Activated CD4-positive, alpha-beta T cell treated with anti-CD3 and anti-CD28 coated beads for 1 hour (primary cell): ENCODE measurements at places on chromosomes 7 and 10.

GRCh38 chr10:62817766-62818425 lies 1.7 kb upstream of the EGR2 start:
- peak; percentile 53 for DNase-seq

GRCh38 chr10:116985611-116986010 lies 19.4 kb downstream of the SHTN1 start:
- DNase-seq: no peak

GRCh38 chr10:62183442-62183841 lies 85.2 kb downstream of the RTKN2 start:
- DNase-seq: no peak

- no peak for DNase-seq
These were observed 8.2 kb downstream of the ATE1 start for GRCh38 chr10:121919666-121920065.

GRCh38 chr10:92750791-92751533 lies 61.2 kb downstream of the HHEX start:
- DNase-seq: no peak

- no peak for DNase-seq
These were observed 173.8 kb upstream of the GHITM start for GRCh38 chr10:83965473-83965872.

DNA sequence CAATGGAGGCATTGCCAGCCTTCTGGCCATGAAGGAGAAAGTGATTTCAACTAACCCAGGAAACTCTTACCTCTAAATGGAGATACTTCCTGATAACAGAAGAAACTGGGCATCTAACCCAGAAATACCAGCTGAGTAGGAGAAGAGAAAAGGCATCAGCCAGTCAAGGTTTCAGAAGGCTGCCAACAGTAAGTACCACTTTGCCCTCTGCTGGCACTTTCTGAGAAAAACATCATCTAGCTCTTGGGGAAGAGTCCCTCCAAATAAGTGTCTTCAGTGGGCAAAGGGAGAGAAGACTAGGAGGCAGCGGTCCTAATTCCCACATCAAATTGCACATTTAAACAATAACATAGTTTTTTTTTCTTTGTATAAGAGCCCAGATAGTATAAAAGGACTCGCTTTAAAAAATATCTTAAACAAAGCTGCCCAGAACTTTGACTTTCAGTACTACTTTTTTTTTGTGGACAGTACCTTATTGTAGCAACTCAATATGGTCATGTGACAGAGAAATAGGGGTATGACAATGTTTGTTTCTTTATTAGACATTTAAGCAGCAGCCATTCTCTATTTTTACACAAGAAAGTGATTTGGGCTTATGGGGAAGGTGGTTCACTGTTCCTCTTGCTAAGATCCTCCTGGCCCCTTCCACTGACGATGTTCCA lies 157.3 kb downstream of the CTTNBP2 start:
- no peak for DNase-seq

DNA sequence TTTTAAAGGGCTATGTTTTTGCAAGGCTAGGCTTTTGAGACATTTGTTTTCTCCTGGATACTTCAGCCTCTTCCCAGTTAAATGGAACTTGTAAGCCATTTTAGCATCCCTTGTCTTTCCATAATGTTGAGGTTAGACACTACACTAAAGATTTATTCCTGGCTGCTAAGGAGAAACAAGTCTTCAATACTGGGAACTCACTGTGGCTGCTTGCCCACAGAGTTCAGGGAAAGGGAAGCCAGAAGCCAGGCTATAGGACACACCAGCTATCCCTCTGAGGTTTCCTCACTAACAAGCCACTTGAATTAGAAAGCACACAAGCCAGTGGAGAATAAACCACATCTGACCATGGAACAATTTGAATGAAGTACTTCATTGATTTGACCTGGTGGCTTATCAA lies 421.7 kb upstream of the CHRM2 start:
- no peak for DNase-seq

DNA sequence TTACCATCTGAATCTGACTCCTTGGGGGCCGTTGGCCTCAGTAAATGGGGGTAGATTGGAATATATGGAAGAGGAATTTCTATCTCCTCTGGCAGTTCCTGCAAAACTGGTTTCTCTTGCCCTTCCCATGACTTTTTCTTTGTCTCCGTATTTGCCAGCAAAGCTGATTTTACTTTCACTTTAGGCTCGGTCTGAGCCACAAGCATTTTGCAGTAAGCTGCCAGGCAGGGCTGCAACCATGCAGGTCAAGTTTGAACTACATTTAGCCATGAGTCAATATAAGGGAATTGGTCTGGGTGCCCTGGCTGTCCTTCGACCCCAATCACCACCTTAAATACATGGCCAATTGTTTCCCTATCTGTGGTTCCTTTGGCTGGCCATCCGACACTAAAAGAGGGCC lies 104.3 kb downstream of the TRIM24 start:
- no peak for DNase-seq

GRCh38 chr7:155646669-155647068 lies 2.2 kb downstream of the RBM33 start:
- DNase-seq: no peak

GRCh38 chr7:3246127-3246526 lies 54.9 kb upstream of the SDK1 start:
- DNase-seq: no peak

GRCh38 chr10:26221541-26221940 lies 5.0 kb downstream of the GAD2 start:
- DNase-seq: no peak

DNA sequence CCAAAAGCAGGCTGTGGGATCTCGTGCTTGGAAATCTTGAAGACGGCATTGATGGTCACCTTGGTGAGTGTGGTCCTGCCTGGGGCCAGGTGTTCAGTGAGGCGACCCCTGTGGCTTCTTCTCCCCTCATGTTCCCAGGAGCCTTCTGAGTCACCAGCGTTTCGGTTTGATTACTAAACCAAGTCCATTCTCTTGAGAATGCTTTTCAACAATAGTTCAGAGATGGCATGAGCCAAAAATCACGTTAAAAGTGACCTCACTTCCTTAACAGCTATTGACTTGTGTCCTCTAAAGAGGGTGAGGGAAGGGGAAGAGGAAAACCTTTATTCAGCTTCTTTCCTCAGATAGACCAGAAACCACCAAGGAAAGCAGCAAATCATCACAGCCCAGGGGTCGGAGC lies 315.2 kb downstream of the GATA3 start:
- no peak for DNase-seq

GRCh38 chr10:67296926-67297325 lies 371.1 kb downstream of the LRRTM3 start:
- DNase-seq: no peak

GRCh38 chr10:79178614-79179163 lies 109.9 kb downstream of the ZMIZ1 start:
- no peak for DNase-seq

GRCh38 chr10:104081998-104082397 lies 3.7 kb downstream of the COL17A1 start:
- DNase-seq: no peak

DNA sequence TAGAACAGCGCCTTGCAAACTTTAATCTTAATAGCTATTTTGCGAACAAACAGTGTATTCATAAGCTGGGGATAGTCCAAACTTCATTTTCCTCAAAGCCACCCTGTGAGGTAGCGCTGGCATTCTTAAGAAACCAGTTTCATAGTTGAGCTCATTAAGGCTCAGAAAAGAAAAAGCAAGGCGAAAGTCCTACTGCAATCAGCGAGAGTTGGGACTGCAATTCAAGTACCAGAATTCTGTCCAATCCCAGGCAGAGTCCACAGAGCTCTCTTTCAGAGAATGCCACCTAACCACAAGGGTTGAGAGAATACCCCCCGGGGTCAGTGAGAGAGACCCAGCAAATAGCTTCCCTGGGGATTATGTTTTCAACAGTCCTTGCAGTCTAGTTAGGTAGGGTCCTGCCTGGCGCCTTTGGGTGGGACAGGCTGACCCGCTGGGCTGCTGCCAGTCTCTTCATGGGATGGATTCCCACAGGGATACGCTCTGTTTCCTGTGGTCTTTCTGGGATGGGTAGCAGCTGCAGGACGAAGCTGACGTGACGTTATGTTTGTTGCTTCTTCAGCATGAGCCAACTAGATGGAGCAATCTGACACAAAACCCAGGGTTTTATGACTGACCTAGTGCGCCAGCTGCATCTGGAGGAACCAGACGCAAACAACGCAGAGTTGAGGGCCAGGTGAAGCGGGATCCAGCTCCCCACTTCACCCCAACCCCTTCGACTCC lies 16.0 kb downstream of the BMPER start:
- no peak for DNase-seq

- DNase-seq: no peak
These were observed 117.3 kb downstream of the SVIL start for GRCh38 chr10:29517352-29517923.

DNA sequence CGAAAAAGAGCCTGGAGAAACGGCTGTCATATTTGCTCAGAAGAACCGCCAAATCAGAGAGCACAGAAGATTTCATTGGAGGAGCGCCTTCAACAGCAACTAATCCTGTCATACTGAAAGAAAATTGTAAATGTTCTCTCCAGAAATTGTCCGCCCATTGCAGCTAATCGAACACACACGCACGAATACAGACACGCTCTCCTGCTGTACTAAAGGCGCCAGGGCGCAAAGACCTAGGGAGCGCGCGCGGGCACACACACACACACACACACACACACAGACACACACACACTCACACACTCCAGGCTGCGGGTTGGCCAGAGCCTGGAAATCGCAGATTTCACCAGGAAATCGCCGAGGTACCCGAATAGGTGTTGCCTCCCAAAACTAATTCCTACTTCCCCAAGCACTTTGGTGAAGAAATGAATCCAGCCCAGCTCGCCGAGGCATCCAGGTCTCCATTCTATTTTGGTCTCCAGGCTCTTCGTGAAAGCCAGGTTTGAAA lies at the start of gene CHRM2:
TSS of gene CHRM2 (plus strand) at position 157 of the 505 bp plus-strand sequence. CDS start 146,214 bp downstream, outside the sequence.
- DNase-seq: no peak
